ENCODE measurements at places on chromosomes 5 and 9.

DNA sequence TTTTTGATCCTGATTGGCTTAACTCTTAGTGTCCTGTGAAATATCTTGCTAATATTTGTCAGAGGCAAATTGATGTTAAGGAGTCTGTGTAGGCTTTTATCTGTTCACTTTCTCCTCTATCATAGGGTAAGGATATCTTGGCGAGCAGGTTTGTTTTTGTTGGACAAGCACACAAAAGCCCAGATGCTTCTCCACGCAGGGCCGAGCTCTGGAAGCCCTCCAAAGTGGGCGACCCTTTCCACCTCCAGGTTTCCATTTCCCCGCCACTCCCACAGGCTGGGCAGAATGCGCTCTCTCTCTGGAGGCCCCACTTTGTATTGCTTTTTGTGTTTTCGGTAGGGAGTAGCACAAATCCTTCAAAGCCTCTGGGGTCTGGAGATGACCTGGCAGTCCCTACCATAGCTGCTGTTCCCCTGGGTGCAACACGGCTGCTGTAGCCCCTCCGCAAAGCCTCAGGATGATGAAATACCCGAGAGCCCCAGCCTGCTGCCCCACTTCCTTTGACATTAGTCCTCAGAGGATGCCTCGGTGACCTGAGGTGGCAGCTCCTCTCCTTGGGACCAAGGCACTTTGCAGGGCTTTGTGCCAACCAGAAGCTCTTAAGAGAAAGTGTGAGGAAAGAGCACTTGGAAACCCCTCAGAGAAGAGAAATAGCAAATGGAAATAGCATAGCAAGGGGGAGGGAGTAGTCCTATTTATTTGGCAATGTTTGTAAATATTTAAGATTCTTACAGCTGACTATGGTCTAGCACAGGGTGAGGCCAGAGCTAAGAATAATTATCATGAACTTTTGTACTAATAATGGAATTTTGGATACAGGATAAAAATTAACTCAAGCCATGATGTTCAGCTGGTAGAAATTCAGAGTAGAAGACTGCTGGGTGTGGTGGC lies 122.8 kb downstream of the ARHGEF28 start:
- no peak for DNase-seq

DNA sequence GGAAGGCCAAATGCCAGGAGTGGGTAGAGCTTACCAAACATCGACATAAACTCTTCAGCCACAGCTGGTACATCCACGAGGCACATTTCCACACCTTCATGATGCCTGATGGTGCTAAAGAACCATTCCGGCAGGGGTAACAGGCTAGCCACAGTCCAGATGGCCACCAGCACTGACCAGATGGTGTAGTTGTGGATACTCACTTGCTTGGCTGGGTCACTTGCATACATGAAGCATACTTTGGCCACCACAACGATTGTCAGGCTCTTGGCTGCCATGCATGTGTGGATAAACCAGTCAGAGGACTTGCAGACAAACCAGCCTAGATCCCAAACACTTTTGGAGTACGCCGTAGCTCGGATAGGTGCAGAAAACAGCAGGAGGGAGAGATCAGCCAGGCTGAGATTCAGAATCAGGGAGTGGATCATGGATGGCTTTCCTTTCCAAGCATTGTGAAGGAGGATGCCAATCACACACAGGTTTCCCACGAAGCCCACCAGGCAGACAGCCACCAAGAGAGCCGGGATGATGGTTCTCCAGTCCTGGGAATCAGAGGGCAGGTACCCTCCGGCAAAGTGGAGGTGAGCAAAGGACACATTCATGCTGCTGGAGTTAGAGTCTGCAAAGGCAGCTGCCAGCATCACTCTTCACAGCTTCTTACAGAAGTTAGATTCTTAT lies 378 bp downstream of the GPR151 start:
- no peak for DNase-seq

GRCh38 chr9:37390759-37391158 lies 31.7 kb upstream of the GRHPR start:
- DNase-seq, result peak; percentile 67

DNA sequence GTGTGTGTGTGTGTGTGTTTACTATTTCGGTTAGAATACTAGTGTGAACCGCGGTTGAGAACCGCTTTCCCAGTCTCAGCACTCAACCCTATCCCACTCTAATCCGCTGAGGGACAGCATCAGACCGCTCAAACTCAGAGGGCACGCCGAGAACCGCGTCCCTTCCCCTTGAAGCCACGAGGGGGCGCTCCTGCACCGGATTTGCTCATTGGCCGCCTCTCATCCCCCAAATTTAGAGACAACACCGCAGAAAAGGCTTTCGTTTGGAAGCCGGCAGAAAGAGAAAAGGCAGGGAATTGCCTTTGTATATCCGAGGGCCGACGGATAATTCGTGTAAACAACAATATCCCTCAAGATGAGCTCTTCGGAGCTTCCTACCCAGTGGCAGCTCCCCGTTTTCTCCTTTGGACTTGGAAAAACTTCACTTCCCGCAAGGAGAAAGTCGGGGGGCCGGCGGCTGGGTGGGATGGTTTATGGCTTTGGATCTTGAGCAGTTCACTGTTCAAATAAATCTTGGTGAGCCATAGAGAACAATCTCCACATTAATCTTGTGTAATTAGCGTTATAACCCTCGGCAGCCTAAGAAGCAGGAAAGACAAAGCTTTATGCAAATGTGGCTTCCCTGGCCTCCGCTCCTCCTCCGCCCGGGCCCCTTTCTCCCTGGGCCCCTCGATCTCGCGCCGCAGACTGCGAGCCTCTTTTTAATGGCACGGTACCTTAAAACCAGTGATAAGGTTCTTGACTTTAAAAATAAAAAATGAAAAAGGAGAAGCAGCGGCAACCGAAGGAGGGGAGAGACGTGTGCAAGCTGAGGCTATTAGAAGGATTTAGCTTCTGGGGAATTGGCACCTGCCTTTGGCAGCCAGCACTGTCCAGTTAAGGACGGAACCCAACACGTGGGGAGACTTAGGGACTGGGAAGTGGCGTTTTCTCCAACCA lies 296.8 kb downstream of the PARP8 start:
- peak; percentile 17 for DNase-seq

DNA sequence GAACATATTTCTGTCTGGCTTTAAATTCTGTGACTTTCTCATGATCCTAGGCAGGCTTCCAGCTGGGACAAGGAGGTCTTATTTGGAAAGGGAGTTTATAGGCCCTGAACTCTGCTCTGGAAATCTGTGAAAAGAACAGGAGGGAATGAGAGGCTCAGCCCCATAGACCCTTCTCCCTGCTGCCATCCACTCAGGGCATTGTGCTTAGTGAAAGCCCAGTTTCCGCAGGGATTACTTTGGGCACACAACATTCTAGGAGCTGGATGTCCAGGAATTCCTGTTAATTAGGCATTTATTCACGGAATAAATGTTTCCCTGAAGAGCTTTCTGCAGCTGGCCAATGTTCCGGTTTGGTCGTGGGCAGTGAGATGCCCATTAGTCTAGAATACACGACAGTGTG lies 32.7 kb upstream of the COL15A1 start:
- DNase-seq, result no peak

DNA sequence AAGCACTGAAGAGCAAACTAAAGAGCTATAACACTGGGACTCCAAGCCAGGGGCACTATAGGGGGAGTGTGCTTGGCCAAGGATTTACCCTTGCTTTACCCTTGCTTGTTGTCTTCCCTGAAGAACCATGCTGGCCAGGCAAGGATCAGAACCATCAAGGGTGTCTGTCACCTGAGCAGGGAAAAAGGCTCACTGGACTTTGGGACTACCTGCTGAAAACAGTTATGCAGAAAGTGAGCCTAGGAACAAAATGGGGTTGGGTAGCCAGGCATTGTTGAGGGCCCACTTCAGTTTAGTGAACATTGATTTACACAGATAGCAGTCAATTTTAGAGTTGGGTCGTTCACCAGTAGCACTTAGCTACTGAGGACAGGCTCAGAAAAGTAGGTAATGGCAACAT lies 8.0 kb upstream of the TMEM171 start:
- no peak for DNase-seq

GRCh38 chr5:118968925-118969375 lies 19.4 kb downstream of the DTWD2 start:
- DNase-seq, result no peak

DNA sequence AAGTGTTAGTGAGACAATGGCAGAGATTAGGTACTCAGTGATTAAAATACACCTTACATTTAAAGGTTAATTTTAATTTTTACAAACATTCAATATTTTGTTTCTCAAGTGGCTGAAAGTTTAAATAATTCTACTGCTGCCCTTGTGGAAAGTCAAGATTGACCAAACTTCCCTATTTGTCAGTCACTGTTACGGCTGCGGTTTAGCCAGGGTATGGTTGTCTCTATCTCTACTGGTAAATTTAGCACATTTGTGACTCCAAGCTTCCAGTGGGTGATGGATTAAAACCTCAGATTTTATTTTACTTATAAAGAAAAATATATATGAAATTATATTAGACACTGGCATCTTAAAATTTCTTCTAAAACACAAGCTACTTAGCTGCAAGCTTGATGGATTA lies 368.4 kb downstream of the CDH18 start:
- DNase-seq, result no peak

- no peak for DNase-seq
Observed at GRCh38 chr5:180334751-180335613, 18.2 kb downstream of the GFPT2 start.

- DNase-seq, result peak; percentile 45
Observed at GRCh38 chr9:112380825-112381221, 915 bp downstream of the HSDL2 start.

- no peak for DNase-seq
Observed at GRCh38 chr5:163079618-163080017, 357.8 kb upstream of the CCNG1 start.

- no peak for DNase-seq
Observed at GRCh38 chr9:135272608-135273007, 185.1 kb downstream of the OLFM1 start.

DNA sequence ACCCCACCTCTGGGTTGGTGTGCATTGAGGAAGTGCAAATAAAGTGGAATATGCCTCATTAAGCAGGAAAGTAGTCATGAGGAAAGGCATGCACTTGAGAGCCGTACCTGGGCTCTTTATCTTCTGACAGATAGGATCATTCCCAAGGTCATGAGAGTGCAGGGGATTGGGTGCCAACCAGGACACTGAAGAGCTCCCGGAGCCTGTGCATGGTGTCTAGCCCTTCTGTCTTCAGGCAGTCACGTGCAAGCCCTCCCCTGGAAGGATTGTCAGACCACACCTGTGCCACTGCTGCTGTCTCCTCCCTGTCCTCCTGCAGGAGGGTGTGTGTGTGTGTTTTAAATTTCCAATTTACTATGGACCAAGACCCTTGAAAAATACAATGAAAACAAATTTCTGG lies 69.6 kb downstream of the PDE8B start:
- DNase-seq, result no peak

DNA sequence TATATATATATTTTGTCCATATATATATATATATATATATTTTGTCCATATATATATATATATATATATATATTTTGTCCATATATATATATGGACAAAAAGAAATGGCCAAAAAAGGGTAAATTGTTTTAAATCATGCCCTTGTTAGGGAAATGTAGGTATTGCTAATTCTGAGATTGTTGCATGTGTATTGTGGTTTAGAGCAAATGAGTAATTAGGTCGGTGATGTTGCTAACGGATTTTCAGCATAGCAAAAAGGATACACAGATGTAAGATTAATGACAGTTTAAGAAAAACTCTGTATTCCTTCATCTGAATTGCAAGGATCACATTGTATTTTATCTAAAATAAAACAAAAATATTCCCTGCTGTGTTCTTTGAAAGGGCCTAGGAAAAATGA lies 40.2 kb downstream of the OSTF1 start:
- no peak for DNase-seq

GRCh38 chr9:137411645-137412380 lies 11.1 kb downstream of the EXD3 start:
- DNase-seq, result peak; percentile 68

- DNase-seq, result no peak
Observed at GRCh38 chr5:168023191-168023590, 268.3 kb upstream of the WWC1 start.

GRCh38 chr5:69261034-69261433 lies 26.3 kb downstream of the CDK7 start:
- no peak for DNase-seq
